ENCODE measurements at places on chromosomes 2 and 18.

GRCh38 chr2:43576981-43577892 is 18.6 kb downstream of the THADA start:
- no peak for DNase-seq

DNA sequence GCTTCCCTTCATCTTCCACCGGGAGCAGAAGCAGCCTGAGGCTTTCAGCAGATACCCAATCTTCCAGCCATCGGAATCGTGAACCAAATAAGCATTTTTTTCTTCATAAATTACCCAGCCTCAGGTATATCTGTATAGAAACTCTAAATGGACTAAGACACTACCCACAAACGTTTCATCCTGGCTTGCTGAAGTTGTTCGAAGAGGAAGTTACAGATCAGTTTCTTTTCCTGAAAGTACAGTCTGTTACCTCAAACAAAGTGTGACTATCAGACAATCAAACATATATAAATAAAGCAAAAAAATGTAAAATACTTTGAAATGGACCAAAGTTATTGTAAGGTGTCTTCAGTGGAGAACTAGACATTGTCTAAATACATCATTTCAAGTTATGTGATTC is 97.9 kb downstream of the MREG start:
- no peak for DNase-seq

DNA sequence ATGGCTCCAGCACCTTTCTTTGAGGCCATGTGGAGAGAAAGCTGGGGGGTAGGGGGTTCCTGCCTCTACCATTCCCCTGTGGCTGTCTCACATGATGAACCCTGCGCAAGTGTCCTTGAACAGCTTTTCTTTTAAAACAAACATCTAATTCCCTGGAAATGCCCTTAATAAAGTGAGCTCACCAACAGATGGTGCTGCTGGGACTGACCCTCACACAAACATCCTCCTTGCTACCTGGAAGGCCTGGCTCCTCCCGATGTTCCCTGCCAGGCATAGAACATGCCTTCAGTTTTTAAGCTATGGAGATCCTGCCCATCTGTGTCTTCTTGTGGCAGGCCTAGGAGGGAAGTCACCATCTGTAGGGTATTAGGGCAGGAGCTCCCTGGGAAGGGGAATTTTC is 60.7 kb upstream of the GATA6 start:
- DNase-seq = no peak

DNA sequence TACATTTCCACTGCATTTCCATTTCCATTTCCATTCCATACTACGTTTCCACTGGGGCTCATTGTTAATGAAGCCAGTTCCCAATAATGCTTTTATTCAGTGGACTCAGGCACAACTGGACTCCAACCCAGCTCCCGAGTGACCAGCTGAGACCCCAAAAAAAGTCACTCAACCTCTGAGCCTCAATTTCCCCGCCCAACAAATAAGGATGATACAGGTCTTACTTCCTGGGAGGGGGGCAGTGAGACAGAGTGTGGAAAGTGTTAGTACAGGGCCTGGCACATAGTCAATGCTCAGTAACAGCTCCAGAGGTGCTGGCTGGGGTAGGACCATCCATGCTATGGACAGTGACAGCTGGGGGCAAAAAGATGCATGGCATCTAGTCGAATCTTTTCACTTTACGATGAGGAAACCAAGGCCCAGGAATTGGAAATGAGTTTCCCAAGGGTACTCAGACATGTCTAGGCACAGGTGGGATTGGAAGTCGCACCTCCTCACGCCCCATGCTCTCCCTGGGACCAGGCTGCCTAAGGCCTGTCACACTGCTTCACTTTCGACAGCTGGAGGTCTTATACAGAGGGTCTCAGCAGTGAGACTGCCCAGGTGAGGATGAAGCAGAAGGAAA is 226.5 kb downstream of the ANAPC1 start:
- DNase-seq = no peak

DNA sequence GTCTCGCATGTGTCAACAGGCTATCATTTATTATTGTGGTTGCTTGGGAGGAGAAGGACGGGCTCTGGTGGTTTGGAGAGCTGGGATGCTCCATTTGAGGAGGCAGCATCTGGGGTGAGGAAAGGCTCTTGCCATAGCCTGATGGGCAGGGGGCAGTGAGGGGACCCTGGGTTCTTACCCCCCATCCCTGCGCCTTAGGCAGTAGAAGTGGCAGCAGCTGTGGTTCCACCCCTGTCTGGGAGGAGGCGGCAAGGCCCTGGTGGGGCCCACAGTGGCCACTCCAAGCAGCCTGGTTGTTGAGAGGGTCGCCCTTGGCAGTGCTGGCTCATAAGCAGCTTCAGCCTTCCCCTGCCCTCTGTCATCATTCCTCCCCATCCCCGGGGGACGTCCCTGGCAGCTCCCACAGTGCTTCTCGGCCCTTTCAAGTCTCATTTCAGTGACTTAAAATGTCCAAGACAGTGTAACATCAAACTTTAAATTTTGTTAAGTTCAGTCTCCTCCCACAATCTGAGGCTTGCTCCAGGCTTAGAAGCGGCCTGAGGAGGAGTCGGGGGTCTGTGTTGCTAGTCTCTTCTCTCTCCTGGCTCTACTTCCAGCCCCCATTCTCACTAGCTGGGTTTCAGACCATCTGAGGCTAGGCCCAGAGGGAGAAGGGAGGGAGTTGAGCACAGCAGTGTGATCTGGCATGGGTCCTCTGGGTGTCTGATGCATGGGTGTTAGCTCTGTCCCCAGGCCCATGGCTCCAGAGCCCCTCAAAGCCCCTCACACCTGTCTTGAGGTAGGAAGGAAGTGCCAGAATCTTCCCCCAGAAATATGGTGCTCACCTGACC is 34.9 kb upstream of the PTPN4 start:
- no peak for DNase-seq

GRCh38 chr2:191245869-191246531 is 796 bp downstream of the MYO1B start:
- no peak for DNase-seq

GRCh38 chr2:190785334-190785733 is 95.3 kb upstream of the GLS start:
- DNase-seq = no peak

DNA sequence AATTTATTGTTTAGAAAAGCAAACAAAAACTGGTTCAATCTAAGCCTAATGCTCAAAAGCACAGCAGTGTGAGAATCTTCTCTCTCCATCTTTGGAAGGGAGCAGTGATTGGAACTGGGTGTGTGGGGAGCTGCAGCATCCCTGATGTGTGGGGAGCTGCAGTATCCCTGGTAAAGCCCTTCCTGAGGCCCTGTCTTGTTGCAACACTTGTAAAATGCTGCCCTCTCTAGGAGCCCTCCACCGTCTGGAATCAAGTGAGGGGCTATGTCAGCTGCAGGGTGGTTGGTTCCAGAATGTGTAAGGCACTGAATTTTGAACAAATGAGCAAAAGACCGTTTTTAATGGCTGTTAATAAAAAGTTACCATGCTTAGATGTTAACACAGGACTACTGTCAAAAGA is 147.7 kb upstream of the RAB12 start:
- no peak for DNase-seq

DNA sequence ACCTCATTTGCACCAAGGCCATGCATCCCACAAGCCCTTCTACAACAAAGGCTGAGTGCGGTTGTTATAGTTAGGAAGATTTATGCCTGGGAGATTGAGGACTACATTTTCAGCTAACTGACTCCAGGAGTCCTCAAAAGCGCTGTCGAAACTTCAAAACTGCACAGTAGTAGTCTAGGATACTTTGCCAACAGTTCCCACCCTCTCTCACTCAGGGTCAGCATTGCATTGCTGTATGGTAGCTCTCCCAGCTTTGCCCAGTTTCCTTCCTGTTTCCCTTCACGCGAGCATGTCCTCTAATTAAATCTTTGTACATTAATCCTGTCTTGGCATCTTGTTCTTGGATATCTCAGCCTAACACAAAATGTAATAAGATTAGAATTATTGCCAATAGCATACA is 420.6 kb upstream of the UBE2E3 start:
- DNase-seq = no peak

GRCh38 chr2:132538331-132538855 is 121.8 kb downstream of the GPR39 start:
- DNase-seq = no peak

DNA sequence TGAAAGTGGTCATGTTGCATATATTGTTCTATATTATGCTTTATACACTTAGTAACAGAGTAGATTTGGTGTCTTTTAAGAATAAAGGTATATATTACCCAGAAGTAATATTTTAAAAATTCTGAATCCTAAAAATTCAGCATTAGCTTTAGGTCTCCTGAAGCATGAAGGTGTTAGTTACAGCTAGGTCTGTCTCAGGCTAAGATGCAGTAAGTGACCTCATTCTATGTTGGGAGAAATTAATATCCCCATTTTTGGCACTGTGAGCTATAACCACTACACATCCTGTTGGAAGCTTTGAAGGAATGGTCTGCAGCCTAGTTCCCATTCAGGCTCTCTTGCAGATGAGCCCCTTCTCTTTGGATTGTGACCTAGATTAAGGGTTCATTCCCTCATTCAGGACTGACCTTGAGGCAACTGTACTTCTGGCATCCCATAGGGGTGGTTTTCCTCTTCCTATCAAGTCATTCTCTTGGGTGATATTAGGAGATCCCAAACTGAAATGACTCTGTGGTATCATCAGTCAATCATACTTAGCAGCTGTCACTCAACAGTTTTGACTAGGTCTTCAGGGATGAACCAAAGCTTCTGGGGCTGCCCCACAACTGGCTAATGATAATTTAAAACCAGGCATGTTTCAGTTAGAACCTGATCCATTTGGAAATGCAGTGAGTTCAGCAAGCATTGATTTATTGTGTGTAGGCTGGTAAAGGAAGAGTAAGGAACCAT is 117.7 kb downstream of the GPD2 start:
- no peak for DNase-seq

GRCh38 chr2:110755491-110756078 is 23.2 kb downstream of the ACOXL start:
- no peak for DNase-seq

DNA sequence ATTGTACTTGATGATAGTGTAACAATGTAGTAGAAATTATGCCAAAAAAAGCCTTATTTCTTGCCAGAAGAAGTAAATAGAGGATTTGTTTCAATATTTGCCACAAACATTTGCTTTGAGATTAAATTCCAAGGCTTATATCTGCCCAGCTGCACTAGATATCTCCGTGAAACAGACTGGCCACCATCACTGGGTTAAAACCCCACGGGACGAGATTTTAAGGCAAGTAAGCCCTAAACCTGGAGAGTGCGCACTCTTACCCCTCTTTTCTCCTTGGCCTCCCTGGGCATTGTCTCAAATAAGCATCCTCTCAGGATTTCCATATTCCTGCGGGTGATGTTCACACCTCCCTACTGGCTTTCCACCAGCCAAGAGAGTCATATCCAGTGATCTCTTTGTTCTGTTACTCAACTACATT is 334.4 kb downstream of the AGPS start:
- DNase-seq = no peak

DNA sequence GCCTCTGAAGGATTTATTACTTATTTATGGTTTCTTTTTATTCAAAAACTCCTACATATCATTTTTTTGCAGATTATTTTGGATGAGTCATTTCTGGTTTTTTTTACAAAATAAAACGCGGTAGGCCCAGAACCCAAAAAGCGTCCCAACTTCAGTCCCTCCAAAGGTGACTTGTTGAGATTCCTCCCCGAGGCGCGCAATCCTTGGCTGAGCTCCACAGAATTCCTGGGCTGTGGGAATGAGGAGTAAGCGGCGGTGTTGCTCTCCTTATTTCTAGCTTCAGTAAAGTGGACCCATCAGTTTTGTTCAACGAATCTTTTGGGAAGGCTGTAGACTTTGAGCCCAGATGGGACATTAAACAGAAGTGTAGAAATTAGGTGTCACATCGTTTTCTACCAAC is 67.0 kb upstream of the RMP24 start:
- DNase-seq = no peak

GRCh38 chr2:20351555-20352229 is 1.0 kb upstream of the PUM2 start:
- no peak for DNase-seq

DNA sequence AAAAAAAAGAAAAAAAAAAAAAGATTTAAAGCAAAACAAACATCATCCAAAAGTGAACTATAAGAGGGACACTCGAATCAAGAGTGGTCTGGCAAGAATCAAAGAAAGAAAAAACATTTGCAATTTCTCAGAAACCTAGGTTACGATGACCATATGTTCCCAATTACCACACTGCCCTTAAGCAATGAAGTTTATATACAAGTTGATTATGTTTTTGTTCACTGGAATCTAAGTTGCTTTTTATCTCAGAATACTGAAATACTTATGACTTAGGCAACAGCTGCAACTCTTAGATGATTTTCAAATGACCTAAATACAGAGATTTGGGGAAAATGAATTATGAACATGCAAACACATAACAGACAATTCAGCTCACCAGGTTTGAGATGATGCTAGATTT is 597.1 kb upstream of the CHAC2 start:
- DNase-seq = no peak

GRCh38 chr2:60316381-60317033 is 236.9 kb downstream of the BCL11A start:
- no peak for DNase-seq

DNA sequence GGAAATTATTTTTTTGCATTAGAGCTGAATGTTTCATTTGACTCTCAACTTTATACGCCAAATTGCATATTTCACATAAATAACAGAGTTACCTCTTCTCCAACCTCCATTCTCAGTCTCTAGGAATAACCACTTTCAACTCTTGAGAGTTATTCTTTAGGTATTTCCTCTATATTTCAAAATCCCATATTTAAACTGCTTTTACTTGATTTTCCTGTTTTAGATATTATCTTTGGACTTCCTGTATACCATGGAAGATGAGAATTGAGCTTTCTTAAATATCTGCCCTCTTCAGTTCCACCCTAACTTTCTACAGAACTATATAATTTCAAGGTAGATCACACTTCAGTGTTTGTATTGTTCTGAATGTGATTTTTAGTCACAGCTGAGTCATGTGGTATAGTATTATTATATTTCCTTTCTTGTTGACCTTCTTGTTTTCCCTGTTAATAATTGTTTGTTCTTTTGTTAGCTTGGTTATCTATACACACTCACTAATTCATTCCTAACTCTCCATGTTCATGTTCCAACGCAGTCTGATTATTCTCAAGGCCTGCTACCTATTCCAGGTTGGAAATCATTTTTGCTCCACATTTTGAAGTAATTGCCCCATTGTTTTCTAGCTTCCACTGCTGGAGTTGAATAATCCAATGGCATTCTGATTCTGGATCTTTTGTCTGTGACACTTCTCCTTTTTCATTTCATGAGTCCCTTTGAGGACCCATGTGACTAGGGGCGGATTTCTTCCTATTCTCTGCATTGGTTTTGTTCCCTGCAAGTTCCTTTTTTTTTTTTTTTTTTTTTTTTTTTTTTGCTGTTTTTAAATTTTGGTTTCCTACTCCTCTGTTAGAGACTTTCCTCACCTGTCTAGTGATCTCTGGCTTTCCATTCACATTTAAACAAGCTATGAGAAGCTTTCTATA is 156.8 kb upstream of the RBMS1 start:
- DNase-seq = no peak

DNA sequence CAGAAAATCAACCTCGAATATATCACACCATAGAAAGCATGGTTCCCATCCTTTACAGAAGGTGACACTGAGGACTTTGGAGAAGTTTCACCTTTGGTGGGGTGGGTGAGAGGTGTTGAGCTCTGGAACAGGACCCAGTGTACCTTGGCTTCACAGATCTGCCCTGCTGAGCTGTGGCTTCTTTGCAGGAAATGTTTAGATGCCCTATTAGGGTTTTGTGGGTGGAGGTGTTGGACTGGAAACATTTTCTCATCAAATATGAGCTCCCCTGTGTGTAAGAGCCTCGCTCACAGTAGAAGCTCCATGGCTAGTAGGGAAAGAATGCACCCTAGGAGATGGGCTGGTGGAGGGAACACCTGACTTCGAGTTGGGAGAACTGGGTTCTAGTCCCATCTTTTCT is 55.6 kb downstream of the RPL37A start:
- no peak for DNase-seq

All from nucleus accumbens (tissue), 56 donors.